ENCODE measurements at places on chromosomes 4 and X. TPM values are rescaled to one million over a fixed set of nuclear protein-coding genes. Genes with fewer than 3 reads are reported as not detected.
A peak's percentile ranks its signal among the peaks of the same experiment; 100 is the strongest.

GRCh38 chr4:80085081-80085480 lies 12.1 kb upstream of the ANTXR2 start:
- no peak for DNase-seq

- DNase-seq, result no peak
Measured at GRCh38 chrX:46407753-46408130, 137.5 kb downstream of the ZNF674 start.

- DNase-seq, result no peak
Measured at GRCh38 chr4:123060039-123060770, 137.8 kb upstream of the NUDT6 start.

GRCh38 chrX:33205321-33205720 lies 6.0 kb downstream of the DMD start:
- no peak for DNase-seq

DNA sequence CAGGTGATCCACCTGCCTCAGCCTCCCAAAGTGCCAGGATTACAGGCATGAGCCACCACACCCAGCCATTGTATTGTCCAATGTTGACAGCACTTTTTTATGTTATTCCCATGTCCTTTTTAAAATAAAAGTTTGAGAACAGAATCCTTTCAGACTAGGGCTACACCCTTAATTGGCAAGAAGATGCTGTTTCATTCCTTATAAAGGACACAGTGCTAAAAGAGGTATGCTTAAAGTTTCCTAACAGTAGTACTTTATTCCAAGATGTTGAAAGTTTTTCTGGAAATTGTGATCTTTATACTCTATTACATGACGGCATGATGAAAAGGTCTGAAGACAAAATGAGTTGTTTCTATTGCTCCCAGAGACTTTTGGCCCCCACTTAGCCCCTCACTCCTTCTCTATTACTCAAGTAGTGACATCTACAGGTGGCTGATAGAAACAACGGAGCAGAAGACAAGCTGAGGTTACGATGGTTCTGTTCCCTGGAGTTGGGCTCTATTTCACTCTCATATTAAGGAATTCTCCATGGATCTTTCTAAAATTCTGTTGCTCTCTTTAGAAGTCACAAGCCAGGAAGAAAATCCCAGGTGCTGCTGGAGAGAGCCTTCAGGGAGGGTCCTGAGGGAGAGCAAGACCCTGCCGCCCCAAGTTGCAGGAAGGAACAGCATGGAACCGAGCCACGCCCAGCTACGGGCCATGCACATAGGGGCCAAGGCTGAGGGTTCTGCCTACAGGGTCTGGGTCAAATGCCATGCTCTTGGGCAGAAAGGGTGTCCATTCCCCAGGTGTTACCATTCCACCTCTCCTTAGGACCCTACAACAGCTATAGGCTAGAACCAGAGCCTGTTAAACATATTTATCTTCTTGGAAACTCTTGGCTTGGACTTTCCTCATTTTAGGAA lies 22.8 kb downstream of the RPL9 start:
- DNase-seq, result no peak

DNA sequence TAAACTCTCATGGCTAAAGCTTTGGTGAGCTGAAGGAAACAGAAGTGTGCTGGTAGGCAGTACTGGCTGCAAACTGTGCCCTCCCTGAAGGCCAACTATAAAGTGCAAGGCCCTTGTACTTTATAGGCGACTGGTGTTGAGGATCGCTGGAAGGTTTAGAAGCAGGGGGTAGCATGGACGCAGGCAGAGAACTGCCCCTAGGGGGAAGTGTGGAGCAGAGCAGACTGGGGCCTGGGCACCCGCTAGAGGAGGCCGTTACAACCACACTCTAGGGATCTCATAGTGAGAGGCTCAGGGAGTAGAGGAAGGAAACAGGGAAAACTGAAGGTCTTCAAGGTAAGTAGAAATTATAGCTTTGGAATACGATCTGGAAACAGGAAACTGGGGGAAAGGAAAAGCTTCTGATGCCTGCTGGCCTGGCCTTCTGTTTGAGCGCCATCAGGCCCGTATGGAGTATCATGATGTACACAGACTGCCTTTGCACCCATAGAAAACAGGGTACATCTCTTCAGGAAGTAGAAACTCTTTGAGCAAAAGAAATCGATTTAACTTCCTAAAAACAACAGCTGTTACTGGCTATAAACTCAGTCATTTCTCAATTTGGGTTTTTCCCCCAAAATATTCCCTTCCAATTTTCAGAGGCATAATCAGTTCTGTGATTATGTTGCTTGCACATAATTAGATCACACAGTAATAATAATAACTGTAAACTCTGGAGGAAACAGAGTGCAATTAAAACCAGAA lies 23.9 kb upstream of the TMSB4X start:
- DNase-seq, result peak; percentile 45

DNA sequence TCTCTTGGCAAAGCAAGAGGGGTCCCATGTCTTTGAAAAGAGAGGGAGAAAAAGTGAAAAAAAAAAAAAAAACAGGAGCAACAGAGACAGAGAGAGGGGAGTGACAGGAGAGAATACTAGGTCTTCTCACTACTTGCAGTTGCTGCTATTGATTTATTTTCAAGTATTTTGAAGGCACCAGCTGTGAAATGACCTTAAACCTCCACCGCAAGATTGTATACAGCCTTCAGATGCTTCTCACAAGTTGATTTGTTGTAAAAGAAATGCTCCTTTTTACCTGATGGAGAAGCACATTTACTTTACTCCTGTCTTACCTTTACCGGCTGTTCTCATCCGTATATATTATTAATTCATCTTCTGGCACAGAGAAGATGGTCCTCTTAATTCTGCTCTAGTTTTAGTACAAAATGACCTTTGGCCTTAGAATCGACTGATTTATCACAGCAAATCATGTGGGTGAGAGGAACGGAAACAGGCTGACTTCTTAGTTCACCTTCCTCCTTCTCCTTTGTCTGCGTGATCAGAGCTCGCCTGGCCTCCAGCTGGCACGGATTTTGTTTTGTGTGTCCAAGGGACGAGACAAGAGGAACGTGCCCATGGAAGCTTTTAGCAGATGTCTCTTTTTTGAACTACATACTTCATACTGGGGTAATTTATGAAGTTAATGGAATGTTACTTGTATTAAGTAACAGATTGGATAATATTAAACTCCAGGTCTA lies 82.4 kb upstream of the PACRGL start:
- DNase-seq, result peak; percentile 41

The COL4A6 gene
- not detected for polyA plus RNA-seq

The SLITRK4 gene
- 9.7 TPM for polyA plus RNA-seq

DNA sequence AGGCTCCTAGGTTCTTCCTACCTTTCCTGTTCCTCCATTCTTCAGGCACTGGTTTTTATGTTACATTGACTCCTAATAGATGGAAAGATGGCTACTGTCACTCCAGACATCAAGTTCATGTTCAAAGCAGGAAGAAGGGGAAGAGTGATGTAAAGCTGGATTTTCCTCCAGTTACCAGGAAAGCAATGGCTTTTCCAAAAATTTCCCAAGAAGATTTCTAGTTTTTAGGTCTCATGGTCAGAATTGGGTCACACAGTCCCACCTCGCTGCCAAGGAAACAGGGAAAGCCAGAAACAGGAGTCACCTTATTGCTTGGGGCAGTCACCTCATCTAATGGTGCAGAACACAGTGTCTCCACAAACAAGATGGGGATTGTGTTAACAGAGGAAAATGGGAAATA lies 21.5 kb downstream of the RXFP1 start:
- no peak for DNase-seq

- no peak for DNase-seq
Measured at GRCh38 chr4:55186700-55187099, 61.3 kb upstream of the KDR start.

The ARHGAP6 gene
- polyA plus RNA-seq, result 1.1 TPM

The TEX13D gene
- not detected for polyA plus RNA-seq

The KCND1 gene
- 1.7 TPM for polyA plus RNA-seq

GRCh38 chr4:148216321-148216720 lies 225.9 kb downstream of the NR3C2 start:
- DNase-seq, result no peak

DNA sequence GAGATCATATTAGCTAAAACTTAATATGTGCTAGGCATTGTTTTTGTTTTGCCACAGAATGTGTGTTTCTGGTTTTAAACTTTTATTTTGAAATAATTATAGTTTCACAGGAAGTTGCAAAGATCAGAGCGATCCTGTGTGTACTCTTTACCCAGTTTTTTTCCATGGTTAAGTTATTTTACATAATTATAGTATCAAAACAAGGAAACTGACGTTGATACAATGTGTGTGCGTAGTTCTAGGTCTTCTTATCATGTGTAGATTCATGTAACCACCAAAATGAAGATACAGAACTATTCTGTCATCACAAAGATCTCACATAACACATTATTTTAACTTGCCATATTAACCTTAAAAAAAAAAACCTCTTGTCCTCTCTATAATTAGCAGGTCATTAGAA lies 69.2 kb downstream of the BLTP1 start:
- DNase-seq, result no peak

- DNase-seq, result peak; percentile 75
Measured at GRCh38 chr4:87419578-87420249, 2.7 kb upstream of the NUDT9 start.

The ZNF157 gene
- not detected for polyA plus RNA-seq

DNA sequence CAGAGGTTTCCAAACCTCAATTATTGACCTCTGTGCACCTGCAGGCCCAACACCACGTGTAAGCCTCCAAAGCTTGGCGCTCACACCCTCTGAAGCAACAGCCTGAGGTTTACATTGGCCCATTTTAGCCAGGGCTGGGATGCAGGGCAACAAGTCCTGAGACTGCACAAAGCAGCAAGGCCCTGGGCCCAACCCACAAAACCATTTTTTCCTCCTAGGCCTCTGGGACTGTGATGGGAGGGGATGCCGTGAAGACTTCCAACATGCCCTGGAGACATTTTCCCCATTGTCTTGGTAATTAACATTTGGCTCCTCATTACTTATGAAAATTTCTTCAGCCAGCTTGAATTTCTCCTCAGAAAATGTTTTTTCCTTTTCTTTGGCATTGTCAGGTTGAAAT lies 54.9 kb upstream of the CNKSR2 start:
- no peak for DNase-seq

DNA sequence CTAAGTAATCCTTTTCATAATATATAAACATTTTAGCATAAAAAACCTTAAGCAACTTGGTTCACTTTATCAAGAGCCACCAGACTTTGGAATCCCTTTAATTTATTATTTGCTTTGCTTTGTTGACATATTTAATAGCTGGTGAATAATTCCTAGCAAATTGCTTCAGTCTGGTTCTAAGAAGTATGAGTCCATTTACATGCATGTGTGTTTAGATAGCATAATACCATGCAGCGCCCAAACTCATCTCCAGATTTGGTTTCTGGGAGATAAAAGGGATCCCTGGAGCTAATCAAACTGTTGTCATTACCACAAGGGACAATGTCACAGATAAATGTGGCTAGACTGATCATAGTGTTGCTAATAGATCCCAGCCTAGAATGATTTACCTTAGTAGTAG lies 111.8 kb downstream of the TMEM144 start:
- DNase-seq, result peak; percentile 49

- DNase-seq, result no peak
Measured at GRCh38 chr4:103244251-103244650, 46.1 kb upstream of the CENPE start.

GRCh38 chr4:180449395-180449956 lies 1793.7 kb upstream of the TENM3 start:
- DNase-seq, result peak; percentile 16

The GAGE12E gene
- not detected for polyA plus RNA-seq

The ZNF674 gene
- 1.1 TPM for polyA plus RNA-seq

The GPM6B gene
- 1.6 TPM for polyA plus RNA-seq

GRCh38 chrX:150487369-150488094 lies 80.9 kb upstream of the MTM1 start:
- DNase-seq, result no peak

GRCh38 chr4:114389070-114389685 lies 209.4 kb upstream of the UGT8 start:
- DNase-seq, result peak; percentile 33

The HMGN5 gene
- polyA plus RNA-seq, result 16.5 TPM

The CCSER1 gene
- 7.3 TPM for polyA plus RNA-seq

GRCh38 chr4:186032259-186032658 lies 36.7 kb upstream of the TLR3 start:
- DNase-seq, result no peak

GRCh38 chr4:10020106-10020505 lies 1.2 kb downstream of the SLC2A9 start:
- DNase-seq, result no peak

GRCh38 chr4:175325230-175325629 lies 407.1 kb downstream of the ADAM29 start:
- DNase-seq, result no peak

DNA sequence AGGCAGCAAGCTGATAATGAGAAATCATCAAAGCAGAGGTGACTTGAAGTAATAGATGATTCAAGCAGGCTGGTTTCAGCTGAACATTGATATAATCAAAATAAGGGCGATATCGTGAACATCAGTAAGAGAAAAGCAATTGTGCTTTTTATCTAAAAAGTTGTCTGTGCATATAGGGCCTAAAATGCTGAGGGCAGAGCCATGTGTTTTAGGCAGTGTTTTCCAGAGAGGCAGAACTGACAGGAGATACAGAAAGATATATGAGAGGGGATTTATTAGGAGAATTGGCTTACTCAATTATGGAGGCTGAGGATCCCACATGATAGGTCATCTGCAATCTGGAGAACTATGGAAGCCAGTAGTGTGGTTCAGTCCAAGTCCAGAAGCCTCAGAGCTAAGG lies 136.5 kb upstream of the NPY2R start:
- no peak for DNase-seq

The FAM50A gene
- 72.8 TPM for polyA plus RNA-seq

GRCh38 chr4:156242390-156242789 lies 288.7 kb upstream of the CTSO start:
- DNase-seq, result no peak

The KLB gene
- polyA plus RNA-seq, result 0.36 TPM

DNA sequence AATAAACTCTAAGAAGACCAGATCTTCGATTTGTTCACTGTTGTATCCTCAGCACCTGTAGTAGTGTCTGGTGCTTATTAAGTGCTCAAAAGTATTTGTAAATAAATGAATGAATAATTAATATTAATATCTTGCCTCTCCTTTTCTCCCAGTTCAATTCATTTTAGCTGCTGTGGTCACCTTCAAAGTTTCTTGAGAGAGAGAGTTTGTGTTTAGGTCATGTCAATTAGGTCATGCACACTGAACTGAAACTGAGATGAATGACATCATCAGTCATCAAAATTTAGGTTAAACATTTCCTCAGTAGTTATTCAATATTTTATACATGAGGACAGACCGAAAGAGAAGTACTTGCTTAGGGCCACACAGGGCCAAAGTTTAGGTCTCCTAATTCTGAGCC lies 73.5 kb downstream of the ANXA3 start:
- DNase-seq, result no peak

- DNase-seq, result no peak
Measured at GRCh38 chr4:118077767-118078105, 43.5 kb downstream of the NDST3 start.

- DNase-seq, result no peak
Measured at GRCh38 chr4:107834241-107834794, 9.6 kb downstream of the SGMS2 start.

All from small intestine (tissue), 16 donors.